ENCODE measurements at places on chromosomes 11 and 22. TPM values are rescaled to one million over a fixed set of nuclear protein-coding genes. Genes with fewer than 3 reads are reported as not detected.

PCSK7 gene
- total RNA-seq: 182 TPM

OR52I1 gene
- not detected for total RNA-seq

GLYAT gene
- not detected for total RNA-seq

- no peak overlapping the region for H3K4me3 ChIP-seq
- no peaks in the 10 kb centered on the region for H3K36me3 ChIP-seq
- no peak overlapping the region for H3K27ac ChIP-seq
- no peaks in the 10 kb centered on the region for H3K4me1 ChIP-seq
- no peak for DNase-seq
Measured at GRCh38 chr11:116461789-116462188, 311.0 kb downstream of the BUD13 start.

GRCh38 chr22:46843821-46844255 is 81.4 kb downstream of the TBC1D22A start:
- no peak overlapping the region for H3K4me3 ChIP-seq
- H3K27me3 ChIP-seq: no peaks in the 10 kb centered on the region
- no peak for DNase-seq
- H3K36me3 ChIP-seq: peaks cover 9% of the 10 kb centered on the region
- peaks cover 14% of the 10 kb centered on the region for H3K4me1 ChIP-seq

- no peaks in the 10 kb centered on the region for H3K36me3 ChIP-seq
- peaks cover 20% of the 10 kb centered on the region for H3K4me1 ChIP-seq
- peak within 1 kb of the TSS; percentile 68 for H3K4me3 ChIP-seq
- peaks cover 86% of the 10 kb centered on the region for H3K27me3 ChIP-seq
- DNase-seq: peak; percentile 32
Measured at GRCh38 chr11:107590460-107591377, at the start of gene ELMOD1. TSS of gene ELMOD1 (plus strand) at chr11:107591147. CDS start at chr11:107618190, 27,043 bp downstream.

GRCh38 chr11:102807921-102808320 is 10.0 kb upstream of the MMP1 start:
- no peaks in the 10 kb centered on the region for H3K4me1 ChIP-seq
- no peak for DNase-seq
- no peaks in the 10 kb centered on the region for H3K36me3 ChIP-seq
- no peak overlapping the region for H3K27ac ChIP-seq
- no peak overlapping the region for H3K4me3 ChIP-seq

GRCh38 chr11:6565988-6566703 is 37.3 kb downstream of the RRP8 start:
- H3K4me1 ChIP-seq: no peaks in the 10 kb centered on the region
- no peak for DNase-seq
- no peak overlapping the region for H3K4me3 ChIP-seq
- H3K36me3 ChIP-seq: no peaks in the 10 kb centered on the region

DNA sequence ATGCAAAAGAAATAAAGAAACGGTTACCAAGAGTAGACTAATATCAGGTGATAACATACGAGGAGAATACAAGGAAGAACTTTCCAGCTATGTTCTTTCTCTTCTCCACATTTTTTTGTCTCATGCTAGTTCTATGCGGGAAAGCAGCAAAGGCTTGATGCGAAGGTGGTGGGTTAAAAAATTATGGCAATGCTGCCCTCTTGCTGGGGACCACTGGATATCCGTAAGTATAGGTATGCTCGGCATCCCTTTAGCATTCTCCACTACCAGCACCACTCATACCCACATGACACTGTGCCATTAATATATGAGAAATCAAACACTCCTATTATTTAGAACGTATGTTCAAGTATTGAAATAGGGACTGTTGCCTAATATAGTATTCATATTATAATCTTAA is 776.4 kb downstream of the LRRC4C start:
- no peaks in the 10 kb centered on the region for H3K27me3 ChIP-seq
- no peaks in the 10 kb centered on the region for H3K36me3 ChIP-seq
- no peak overlapping the region for H3K4me3 ChIP-seq

DNA sequence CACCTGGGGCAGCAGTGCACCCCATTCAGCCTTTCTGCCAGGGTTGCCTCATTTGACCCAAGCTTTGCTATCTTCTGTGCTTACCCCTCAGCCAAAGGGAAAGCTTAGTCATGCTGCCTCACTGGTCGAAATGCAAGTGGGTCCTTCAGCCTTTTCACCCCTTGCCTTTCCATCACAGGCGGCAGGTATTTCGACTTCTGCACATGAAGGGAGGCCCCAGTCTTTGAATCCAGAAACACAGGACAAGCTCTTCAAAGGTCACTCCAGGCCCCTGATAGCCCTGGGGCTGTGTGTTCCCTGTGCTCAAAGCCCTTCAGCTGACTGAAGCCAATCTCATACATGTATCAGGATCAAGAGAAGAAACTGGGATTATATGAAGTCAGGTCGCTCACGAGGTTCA is 129.7 kb downstream of the SNX19 start:
- H3K4me3 ChIP-seq: no peak overlapping the region
- no peak for DNase-seq
- H3K27ac ChIP-seq: no peak overlapping the region
- H3K27me3 ChIP-seq: peaks cover 3% of the 10 kb centered on the region
- H3K36me3 ChIP-seq: no peaks in the 10 kb centered on the region

DNA sequence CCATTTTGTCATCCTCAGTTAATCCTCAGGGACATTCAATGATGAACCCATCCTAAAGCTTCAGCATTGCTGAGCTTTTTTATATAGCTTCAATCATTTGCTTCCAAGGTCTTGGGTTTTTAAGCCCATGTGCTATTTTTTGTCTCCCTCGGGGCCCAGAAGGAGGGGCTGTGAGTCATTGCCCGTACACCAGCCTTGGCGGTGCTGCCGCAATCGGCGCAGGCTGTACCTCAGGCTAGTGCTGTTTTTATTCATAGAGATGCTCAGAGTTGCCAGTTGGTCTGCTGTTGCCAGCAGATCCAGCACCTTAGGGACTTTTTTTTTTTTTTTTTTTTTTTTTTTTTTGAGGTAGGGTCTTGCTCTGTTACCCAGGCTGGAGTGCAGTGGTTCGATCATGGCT is 35.5 kb downstream of the ACO2 start:
- no peak overlapping the region for H3K27ac ChIP-seq
- no peaks in the 10 kb centered on the region for H3K4me1 ChIP-seq
- no peaks in the 10 kb centered on the region for H3K27me3 ChIP-seq
- DNase-seq: no peak
- peaks cover 21% of the 10 kb centered on the region for H3K36me3 ChIP-seq

- no peaks in the 10 kb centered on the region for H3K27me3 ChIP-seq
- no peak overlapping the region for H3K4me3 ChIP-seq
- no peak for DNase-seq
- peaks cover 25% of the 10 kb centered on the region for H3K36me3 ChIP-seq
Measured at GRCh38 chr11:71962428-71963038, 33.7 kb downstream of the RNF121 start.

DNA sequence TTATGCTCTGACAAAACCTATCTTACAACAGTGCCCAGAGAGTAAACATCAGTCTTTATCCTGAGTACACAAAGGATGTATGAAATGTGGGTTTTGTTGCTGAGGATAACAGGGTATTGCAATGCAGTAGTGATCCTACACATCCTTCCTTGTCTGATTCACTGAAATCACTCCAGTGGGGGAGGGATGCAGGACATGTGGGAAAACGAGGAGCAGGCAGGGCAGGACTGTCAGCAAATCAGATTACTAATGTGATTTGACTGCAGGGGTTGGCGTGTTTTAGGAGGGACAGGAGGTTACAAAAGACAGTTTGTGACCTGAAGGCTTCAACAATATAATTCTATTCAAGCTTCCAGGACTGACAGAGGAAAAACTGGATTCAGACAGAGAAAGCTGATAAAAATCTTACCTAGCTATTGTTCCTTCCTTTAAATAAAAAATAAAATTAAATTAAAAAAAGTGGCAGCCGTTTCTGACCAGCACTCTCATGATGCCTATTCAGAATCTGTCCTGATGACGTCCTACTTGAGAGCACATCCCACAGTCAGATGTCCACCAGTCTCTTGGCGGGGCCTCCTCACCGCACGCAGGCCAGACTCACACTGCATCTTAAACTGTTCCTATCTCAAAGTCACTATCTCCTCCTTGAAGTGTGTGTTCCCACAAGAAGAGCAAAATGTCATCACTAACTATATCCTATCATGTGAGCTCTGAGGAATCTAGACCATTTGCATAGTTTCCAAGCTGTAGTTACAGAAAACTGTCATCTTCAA is 50.6 kb upstream of the MN1 start:
- H3K4me1 ChIP-seq: peaks cover 6% of the 10 kb centered on the region
- no peak overlapping the region for H3K4me3 ChIP-seq
- DNase-seq: no peak
- no peaks in the 10 kb centered on the region for H3K27me3 ChIP-seq

- no peaks in the 10 kb centered on the region for H3K4me1 ChIP-seq
- DNase-seq: no peak
- no peaks in the 10 kb centered on the region for H3K36me3 ChIP-seq
- H3K4me3 ChIP-seq: no peak overlapping the region
- no peak overlapping the region for H3K27ac ChIP-seq
Measured at GRCh38 chr11:80846979-80847378, 1406.1 kb upstream of the TENM4 start.

DNA sequence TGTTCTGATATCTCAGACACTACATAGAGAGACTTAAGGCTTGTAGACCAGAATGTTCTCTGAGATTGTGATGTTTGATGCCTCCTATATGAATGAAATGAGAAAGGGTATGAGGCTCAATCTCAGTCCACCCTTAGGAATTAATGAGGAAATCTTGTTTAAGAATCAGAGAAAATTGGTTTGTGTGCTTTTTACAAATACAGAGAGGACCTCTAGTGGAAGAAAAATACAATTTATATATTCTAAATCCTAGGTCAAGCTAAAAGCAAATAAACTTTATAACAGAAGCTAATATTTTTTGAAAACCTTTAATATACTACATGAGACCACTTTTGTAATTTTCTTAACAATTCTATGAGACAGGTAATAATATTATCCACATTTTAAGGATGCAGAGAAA is 5.0 kb upstream of the OR52H1 start:
- H3K4me1 ChIP-seq: no peaks in the 10 kb centered on the region
- no peak overlapping the region for H3K4me3 ChIP-seq
- DNase-seq: no peak
- H3K27me3 ChIP-seq: peaks cover 11% of the 10 kb centered on the region

All from activated CD4-positive, alpha-beta memory T cell treated with anti-CD3 and anti-CD28 coated beads, Interleukin-2, amount 10 ng/mL, durations not matched to agents 7 days and 5 days (primary cell).